Stimulated activated CD8-positive, alpha-beta memory T cell treated with anti-CD3 and anti-CD28 coated beads, Interleukin-4, amount 100 ng/mL, for 1 hour (primary cell): ENCODE measurements at places on chromosomes 3 and 15.

- no peak for DNase-seq
Observed at GRCh38 chr15:69722924-69723323, 270.3 kb downstream of the RPLP1 start.

- no peak for DNase-seq
Observed at GRCh38 chr3:72810063-72810462, 38.2 kb downstream of the SHQ1 start.

DNA sequence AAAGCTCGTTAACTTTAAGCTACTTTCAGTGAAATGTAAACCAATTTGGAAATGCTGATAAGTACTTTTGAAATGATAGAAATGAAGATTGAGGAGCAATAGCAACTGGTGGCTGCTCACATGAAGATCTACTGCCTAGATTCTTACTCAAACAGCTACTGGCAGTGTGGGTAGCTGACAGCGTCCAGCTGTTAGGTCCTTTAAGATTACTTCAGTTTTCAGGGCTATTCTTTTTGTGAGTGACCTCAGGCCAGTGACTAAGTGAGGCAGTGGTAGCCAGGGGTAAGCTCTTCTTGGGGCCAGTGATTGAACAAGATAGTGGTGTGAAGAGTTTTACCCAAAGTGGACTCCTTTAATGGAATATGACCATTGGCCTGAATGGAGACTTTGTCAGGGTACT is 41.3 kb downstream of the NECTIN3 start:
- DNase-seq = no peak

DNA sequence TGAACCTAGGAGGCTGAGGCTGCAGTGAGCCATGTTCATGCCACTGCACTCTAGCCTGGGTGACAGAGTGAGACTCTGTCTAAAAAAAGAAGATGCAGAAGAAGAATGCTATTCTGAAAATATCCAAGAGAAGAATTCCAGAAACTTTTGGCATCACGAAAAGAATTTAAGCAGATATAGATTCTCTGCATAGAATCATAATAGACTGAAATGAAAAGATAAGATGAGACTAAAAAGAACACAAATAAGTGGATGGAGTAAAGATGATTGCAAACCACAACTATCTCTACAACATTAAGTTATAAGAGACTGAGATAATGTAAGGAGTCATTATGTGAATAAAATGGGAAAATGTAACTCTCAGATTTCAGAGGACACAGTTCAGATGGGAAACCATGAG is 140.7 kb upstream of the TMC3 start:
- DNase-seq = no peak

GRCh38 chr3:69524816-69525215 is 138.9 kb upstream of the FRMD4B start:
- DNase-seq = no peak

DNA sequence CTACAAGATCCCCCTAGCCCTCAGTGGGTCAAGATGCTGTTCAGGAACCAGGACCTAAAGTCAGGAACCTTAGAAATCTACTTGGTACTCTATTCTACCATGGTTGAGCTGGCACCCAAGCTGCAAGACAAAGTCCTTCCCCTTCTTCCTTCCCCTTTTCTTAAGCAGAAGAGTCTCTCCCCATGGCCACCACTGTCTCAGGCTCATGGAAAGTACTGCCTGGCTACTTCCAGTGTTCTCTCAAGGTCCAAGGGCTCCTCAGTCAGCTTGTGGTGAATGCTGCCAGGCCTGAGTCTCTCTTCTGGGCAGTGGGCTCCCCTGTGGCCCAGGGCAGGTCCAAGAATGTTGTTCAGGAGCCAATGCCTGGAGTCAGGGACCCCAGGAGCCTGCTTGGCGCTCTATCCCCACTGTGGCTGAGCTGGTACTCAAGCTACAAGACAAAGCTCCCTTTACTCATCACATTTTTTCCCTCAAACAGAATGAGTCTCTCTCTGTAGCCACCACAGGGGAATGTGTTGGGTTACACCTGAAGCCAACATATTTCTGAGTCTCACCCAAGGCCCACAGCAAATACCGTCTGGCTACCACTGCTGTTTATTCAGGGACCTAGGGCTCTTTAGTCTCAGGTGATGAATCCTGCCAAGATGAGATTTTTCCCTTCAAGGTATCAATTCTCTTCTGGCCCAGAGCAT is 18.1 kb upstream of the SLC27A2 start:
- DNase-seq = no peak

DNA sequence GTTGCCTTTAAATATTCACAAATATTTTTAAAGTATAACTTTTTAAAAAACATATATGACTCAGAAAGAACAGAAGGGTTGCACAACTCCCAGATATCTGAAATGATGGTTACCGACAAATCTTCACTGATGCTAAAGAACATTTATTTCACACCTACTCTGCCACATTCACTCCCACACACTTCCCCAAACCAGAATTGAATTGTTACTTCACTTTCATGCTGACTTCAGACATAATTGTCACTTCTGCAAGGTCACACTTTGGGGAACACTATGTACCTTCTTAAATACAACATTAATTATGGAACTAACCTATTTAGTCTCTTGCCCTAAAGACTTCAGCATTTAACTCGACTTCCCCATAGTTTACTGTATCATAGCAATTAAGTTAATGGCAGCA is 795.1 kb downstream of the FHIT start:
- no peak for DNase-seq

GRCh38 chr3:181418233-181418632 is 293.5 kb upstream of the SOX2 start:
- DNase-seq = no peak

DNA sequence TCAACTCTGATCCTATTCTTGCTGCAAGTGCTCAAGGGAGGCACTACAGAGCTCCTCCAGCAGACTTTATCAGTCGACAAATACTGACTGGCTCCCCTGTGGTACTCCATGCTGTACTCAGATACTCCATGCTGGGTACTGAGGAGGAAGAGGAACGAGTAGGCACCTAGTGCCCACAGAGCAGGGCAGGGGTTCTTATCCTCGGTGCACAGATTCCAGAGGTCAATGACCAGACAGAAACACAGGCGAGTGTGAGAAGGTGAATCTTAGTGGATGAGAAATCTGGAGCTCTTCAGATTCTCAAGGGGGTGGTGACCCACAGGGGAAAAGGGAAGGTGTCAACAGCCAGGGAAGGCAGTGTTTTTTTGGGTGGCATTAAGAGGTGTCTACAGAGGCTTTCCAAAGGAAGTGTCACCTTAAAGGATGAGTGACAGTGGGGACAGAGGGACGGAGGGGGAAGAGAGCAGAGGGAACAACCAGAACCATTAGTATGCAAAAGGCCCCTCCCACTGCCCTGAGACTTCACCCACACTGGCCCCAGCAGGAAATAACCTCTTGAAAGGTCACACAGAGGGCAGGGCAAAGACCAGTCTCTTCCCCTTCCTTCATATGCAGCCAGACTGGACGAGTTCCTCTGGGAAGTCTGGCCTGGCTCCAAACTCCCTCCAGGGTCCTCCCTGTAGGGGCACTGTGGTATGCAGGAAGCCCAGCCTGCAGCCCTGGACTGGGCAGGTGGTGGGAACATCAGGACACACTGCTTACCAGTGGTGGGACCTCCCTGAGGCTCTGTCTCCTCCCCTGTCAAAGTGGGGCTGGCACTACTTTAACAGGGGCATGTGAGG is 27.5 kb downstream of the CCDC12 start:
- DNase-seq = no peak

DNA sequence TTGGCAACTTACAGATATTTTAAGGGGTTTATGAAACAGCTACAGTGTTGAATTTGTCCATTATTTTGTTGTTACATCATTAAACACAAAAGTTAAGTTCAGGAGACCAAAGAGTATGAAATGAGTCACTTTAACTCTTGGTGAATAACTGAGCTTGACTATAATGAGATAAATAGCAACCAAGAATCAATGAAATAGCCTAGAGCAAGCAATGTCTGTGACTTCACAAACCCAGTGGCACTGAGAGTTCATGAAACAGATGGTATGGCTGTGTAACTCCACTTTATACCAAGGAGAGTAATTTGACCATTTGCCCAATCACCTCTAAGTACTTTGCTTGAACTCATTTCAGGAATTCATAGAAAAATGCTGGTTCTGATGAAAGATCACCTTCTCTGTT is 169.6 kb upstream of the GADL1 start:
- DNase-seq = no peak

GRCh38 chr3:147410116-147410525 is 956 bp downstream of the ZIC1 start:
- DNase-seq = no peak

- DNase-seq = no peak
Observed at GRCh38 chr15:28921336-28921735, 35.6 kb downstream of the APBA2 start.

- DNase-seq = no peak
Observed at GRCh38 chr3:154334973-154335420, 10.7 kb upstream of the DHX36 start.

DNA sequence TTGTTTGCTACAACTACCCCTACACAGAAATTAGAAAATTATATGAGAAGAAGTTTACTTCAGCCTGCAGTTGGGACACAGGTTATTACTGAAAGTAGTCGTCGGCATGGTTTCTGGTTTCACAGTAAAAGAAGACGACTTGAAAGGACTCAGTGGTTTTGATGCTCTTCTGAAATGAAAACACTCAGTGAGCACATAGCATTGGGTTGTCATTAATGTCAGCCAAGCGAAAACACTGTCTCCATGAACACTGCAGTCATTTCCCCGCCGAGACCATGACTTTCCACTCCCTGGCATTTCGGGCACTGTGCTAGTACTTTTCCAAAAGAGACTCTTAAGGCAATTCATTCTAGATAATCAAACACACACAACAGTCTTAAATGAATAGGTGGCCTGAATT is 69.2 kb upstream of the ICE2 start:
- no peak for DNase-seq

DNA sequence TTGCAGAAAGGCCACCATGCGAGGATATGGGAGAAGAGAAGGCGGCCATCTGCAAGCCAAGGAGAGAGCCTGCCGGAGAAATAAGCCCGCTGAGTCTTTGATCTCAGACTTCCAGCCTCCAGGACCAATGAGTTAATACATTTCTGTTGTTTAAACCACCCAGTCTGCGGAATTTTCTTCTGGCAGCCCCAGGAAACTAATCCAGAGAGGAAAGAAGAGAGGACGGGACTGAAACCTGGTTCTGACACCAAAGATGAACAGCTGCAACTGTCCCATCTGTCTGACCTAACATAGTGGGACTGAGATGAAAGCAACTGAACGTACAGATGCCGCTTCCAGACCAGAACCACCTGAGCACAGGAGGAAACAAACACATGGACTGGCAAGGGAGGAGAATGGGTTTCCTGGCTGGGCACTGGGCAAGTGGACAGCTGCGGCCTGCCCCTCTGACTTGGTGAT is 32.3 kb downstream of the VGLL4 start:
- no peak for DNase-seq

DNA sequence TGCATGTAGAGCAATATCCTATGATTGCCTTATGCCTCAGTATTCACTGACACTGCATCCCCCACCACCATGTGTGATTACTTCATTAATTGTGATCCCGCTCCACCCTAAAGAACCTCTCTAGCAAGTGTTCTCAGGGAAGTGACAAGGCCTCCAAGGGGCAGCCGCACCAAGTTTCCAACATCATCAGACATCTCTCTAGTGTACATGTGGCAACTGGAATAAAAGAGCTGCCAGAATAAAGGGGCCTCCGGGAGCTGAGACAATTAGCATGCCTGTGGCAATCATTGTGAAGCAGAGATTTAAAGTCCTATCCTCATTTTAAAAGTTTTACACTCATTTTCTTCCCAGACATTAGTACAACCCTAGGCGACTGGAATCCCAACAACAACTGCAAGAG is 902.1 kb upstream of the SEMA6D start:
- no peak for DNase-seq

- DNase-seq = no peak
Observed at GRCh38 chr15:77907824-77908751, 169.4 kb downstream of the TBC1D2B start.

DNA sequence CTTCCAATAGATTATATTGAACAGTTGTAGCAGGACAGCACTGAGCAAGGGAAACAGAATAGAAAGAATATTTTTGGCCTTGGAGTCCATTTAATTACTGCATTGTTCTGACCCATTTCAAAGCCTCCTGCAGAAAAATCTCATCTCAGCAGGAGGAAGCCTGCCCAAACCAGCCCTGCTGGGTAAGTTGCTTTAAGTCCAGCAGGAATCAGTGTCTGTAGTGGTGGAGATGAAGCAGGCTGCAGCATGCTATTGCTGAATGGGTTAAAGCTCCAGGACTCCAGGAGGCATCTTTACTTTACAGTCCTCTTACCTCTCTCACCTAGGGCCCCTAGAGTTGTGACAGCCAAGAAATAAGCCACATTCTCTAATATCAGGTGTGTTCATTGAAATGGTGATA is 380.3 kb upstream of the THBS1 start:
- DNase-seq = no peak

DNA sequence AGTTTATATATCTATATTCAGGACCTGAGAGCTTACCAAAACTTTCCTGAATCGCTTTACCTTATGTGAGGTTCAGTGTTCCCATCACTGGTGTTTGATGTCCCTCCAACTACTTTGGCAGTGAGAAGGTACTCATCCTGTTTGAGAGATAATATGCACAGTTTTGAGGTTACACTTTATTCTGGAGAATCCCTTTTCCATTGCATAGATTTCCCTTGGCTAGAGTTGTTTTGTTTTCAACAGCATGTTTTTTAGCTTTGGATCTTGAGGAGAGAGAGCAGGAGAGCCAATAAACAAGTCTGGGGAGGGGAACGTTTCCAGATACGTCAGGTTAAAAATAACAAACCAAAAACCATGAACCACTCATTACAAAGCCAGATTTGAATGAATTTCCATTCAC is 33.6 kb downstream of the CD200 start:
- no peak for DNase-seq

DNA sequence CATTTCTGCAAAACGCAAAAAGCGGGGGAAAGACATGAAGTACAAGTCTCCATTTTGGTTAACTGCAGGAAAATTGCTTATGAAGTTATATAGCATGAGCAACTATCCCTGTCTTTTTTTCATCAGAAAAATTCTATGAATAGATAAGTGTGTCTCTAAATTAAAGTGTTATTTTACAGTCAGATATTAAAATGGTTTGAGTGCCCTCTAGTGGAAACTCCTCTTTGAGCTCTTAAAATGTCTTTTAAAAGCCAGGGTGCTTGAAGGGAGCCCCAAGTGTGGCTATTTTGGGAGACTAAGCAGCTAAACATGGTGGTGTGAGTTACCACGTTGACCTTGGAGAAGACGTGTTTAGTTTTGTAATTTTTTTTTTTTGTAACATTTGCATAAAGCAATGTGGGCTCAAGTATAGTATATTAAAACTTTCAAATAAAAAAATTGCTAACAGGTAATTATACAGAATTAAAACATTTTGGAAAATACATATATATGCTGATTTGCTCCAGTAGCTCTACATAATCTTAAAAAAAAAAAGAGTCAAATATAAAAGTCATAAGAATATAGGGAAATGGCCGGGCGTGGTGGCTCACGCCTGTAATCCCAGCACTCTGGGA is 77.2 kb downstream of the PPP2R3A start:
- DNase-seq = no peak

DNA sequence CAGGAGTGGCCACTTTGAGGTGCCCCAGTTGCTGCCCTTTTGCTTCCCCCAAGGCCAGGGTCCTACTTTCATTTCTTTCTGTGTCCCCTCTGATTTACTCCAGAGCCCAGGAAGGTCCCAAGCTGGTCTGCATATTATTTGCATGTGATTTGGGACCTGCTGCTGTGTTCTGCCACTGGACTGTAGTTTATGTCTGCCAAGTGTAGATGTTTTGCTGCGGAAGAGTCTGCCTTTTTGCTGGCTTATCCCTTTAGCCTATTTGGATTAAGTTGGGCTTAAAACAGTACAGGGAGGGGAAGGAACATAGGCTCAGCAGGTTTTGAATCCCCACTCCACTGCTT is 21.4 kb downstream of the NOX5 start:
- DNase-seq = no peak
